ENCODE measurements at places on chromosomes 13 and 19.

- DNase-seq = no peak
Observed at GRCh38 chr13:95793018-95793555, 116.1 kb downstream of the DNAJC3 start.

GRCh38 chr19:40561947-40562346 is 14.7 kb upstream of the SHKBP1 start:
- DNase-seq = no peak

DNA sequence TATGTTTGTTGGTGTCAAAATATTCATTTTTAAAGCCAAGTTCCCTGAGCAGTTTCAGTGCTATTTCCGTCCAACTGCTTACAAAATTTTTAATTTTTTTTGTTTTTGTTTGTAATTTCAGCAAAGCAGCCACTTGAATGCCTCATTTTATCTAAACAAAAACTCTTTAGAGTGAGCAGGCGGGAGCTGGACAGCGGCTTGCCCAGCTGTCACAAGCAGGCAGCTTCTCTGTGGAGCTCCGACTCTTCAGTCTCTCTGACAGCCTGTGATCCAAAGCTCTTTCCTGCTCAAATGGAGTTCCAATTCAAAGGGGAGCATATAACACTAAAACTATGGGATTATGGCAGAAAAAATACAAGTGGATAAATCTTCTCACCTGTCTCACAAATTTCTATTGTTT is 618.3 kb upstream of the PCDH20 start:
- no peak for DNase-seq

GRCh38 chr13:107208889-107209288 is 641.0 kb upstream of the ARGLU1 start:
- no peak for DNase-seq

GRCh38 chr19:42693760-42694350 is 46.4 kb downstream of the PSG3 start:
- DNase-seq = no peak

DNA sequence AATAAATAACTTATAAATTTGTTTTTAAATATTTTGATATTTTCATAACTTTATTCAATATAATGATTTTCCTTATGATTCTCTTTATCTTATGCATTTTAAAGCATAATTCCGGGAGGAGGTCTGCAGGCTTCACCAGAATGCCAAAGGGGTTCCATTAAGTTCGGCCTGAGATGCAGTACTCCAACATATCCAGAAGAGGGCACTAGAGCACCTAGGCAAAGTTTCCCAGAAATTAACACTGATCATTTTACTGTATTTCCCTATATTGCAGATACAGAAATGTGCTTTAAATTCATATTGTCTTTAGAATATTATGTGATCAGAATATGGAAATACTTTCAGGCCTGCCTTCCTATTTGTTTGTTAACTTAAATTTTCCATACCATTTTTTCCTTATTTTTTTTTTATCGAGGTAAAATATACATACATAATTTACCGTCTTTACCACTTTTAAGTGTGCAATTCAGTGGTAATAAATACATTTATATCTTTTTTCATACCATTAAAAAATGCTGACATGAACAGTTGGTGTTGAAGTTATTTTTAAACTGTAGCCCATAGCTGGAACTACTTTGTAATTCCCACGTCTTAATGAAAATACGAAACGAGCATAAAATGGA is 58.9 kb upstream of the TM9SF2 start:
- no peak for DNase-seq

DNA sequence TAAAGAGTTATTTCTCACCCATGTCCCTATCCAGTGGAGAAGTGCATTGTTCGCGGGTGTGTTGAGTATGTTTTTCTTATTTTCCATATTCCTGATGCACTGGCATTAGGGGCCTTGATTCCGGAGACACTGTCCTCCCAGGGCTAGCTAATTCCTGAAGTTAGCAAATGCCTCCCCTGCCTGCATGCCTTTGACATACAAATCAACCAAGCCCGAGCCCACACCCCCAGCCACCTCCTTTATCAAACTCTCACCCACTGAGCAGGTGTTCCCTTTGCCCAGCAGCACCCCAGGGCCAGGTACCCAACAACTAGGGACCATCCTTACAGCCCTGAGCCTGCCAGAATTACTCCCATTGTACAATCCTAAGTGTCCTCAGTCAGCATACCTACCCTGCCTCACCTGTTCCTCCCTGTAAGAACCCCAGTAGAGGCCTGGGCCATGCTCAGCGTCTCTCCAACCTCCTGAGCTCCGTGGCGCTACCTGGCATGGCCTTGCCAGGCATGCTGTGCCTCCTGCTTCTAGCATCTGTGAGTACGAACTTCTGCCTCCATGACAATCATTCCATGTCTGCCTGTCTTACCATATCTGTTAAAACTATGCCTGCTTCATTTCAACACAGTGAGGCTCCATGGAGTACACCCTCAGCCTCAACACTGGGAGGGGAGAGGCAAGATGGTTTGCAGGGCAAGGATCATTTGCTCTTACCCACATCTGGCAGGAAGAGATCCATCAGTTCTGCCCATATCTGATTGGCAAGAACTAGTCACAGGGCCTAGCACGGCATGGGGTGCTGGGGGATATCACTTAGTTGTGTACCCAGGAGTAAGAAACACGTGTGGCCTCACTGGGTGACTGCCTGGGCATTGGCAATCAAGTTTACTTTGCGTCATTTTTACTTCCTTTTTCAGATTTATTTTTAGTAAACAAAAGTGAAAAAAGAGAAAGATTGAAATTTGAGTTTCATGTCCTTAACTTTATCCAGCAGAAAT is 203.9 kb downstream of the SHISA2 start:
- DNase-seq = no peak
